ENCODE measurements at places on chromosomes 4 and X.

- no peak for DNase-seq
Measured at GRCh38 chr4:57195622-57196021, 85.4 kb upstream of the IGFBP7 start.

DNA sequence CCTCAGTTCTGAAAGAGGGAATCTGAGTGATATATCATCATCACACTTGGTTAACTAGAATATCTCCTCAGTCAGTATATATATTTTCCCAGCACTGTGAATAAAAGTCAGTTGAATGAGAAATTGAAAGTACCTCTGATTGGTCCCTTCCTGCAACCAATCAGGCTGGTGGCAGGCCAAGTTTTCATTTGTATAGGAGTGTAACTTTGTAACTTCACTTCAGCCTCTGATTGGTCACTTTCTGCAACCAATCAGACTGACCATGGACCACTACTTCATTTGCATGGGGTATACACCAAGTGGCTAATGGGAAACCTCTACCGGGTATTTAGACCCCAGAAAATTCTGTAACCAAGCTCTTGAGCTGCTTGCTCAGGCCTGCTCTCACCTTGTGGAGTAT is 2.0 kb upstream of the PGK1 start:
- DNase-seq, result no peak

DNA sequence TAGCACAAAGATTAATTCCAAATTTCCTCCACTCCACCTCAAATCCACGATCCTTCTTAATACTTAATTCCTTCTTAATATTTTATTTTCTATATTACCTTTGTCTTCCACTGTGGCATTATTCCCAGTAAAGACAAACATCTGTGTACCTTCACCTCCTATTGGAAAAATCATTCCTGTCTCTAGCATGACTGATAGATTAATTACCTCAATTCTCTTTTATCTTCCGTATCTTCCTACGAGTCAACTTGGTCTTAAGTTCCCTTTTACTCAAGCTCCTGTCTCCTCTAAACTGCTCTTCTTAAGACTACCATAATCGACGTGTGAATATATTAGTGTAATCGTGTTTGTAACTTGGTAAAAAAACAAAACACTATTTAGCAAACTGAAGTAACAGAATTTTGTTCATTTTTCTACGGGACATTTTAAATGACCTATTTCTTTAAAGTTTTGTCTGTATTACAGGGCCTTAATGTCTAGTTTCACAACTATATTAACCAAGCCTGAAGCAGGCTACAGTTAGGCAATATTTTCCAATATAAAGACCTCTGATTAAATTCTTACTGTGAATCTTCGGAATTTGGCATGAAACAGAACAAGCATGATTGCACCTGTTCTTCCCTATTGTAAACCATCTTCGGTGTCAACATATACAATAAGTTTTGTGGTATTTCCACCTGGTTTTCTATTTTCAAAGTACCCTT is 1.1 kb upstream of the USP38 start:
- no peak for DNase-seq

GRCh38 chrX:144801786-144802185 is 445.5 kb upstream of the SPANXN1 start:
- no peak for DNase-seq

DNA sequence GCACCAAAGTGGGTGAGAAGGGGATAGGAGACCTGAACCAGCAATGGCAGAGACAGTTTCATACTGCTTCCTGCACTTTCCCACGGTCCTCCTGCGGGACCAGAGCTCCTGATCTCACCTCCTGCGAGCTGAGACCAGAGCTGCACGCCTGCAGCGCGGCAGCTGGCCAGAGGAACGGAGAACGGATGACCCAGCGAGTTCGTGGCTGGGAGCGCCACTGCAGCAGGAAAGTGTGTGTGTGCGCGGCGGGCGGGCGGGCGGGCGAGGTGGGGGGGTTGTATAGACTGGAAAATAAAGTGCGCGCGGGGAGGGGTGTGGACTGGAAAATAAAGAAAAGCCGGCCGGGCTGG is 16.5 kb downstream of the MCF2 start:
- DNase-seq, result no peak

DNA sequence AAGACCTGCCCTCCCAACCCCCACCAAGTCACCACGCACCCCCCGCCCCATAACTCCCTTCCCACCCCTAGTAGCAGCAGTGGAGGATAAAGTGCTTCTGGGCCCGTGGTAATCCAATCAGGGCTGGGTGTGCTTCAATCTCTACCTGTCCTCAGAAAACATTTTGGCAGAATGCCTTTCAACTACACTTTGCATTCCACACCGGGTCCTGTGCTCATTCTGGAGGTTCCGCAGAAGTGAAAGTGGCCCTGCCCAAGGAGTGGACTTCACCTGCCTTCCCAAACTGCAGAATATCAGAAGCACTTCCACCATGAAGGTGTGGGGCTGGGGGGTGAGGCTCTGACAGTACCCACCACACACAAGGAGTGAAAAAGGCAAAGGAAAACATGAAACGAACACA is 322.3 kb downstream of the DHX15 start:
- DNase-seq, result no peak

DNA sequence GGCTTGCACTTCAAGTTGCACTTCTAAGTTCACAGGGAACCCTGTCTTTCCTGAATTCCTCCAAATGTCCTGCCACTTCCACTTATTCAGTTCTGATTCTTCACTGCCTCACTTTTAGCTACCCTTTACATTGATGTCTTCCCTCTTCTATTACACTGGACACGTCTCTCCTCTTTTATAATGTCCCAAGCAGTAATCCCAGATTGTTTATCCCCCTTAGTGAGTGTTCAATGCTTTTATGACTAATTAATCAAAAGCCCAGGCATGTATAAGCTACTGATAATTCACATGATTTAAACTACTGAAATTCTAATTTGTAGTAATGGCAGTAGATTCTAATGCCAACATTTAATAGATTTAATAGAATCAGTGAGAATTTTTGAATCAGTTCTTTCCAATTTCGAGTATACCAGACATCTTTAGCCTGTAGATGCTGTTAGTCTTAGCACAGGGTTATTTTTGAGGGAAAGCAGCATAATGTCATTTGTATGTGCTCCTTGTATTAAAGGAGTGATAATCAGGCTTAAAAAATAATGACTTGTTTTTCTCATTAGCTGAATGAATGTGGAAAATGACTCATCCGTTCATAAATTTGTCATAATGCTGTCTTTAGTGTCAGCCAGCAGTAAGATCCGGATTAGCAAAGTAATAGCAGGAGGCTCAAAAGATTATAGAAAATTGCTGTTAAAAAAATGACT is 703.1 kb downstream of the CENPC start:
- no peak for DNase-seq

- DNase-seq, result no peak
Measured at GRCh38 chrX:133980406-133980805, 5.0 kb downstream of the GPC3 start.

GRCh38 chr4:15702941-15703403 is at the start of gene BST1:
BST1 (plus strand) TSS chr4:15703065; CDS start chr4:15703145, 80 bp downstream.
- peak; percentile 82 for DNase-seq

DNA sequence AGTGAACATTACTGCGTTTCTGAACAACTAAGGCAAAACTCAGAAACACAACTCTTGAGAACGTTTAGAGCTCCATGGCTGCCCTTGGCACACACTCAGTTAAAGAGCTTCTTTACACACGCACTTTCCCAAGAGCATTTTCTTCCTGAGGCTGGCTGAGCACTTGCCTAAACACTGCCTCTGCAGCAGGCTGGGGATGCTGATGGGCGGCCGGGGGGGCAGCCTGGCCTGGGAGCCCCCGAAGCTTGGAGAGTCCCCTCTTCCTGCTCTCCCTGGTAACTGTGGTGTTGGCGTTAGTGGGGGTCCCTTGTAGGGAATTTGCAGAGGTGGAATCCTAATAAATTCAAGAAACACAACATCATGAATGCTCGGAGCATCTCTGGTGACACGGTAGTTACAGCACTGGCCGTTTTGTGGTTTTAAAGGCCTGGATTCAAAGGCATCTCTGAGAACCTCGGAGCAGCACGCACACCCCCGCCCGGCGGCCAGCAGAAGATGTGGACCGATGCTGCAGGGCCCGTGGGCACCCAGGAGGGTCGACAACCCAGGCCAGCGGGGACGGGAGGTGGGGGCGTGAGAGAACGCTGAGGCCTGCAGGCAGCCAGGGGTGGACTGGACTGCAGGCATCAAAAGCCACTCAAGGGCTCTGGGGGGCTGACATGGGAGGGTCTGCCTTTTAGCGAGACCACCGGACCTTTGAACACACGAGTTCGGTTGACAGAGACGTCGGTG is 45.4 kb downstream of the FGFRL1 start:
- peak; percentile 56 for DNase-seq

DNA sequence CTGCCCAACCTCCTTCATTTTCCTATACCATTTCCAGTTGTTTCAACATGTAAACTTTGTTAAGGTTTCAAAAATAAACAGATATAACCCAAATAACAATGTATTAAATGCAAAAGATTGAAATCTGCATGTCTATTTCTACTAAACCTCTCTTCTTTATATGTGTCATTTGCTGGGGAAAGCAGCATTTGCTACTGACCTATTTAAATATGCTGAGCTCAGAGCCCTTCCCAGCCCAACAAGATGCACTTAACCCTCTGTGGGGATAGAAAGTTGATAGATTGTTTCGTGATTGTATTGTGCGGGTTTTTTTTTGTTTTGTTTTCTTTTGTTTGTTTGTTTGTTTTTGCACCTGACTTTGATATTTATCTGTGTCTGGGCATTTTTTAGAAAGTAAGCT is 139.5 kb downstream of the UCHL1 start:
- no peak for DNase-seq

- DNase-seq, result no peak
Measured at GRCh38 chr4:152460488-152460887, 75.4 kb downstream of the FBXW7 start.

- no peak for DNase-seq
Measured at GRCh38 chr4:36267486-36268268, 13.7 kb upstream of the DTHD1 start.

GRCh38 chr4:56261027-56261426 is 126.3 kb downstream of the AASDH start:
- no peak for DNase-seq

- no peak for DNase-seq
Measured at GRCh38 chr4:185369731-185370130, 26.0 kb downstream of the LRP2BP start.

DNA sequence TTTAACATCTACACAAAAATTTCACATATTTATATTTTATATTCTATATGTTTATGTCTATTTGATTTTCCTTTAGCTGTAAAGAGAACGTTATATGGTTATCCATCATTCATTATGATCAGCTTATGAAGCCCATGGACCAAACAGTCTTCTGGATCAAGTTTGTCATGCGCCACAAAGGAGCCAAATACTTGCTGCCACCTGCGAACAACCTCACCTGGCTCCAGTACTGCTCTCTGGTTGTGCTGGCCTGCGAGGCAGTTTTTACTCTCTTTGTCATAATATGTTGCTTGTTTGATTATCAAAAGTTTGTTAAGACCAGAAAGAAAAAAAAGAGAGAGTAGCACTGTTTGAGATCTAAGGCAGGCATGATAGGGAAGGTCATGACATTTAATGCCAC is 38.2 kb downstream of the UGT2B7 start:
- DNase-seq, result no peak

DNA sequence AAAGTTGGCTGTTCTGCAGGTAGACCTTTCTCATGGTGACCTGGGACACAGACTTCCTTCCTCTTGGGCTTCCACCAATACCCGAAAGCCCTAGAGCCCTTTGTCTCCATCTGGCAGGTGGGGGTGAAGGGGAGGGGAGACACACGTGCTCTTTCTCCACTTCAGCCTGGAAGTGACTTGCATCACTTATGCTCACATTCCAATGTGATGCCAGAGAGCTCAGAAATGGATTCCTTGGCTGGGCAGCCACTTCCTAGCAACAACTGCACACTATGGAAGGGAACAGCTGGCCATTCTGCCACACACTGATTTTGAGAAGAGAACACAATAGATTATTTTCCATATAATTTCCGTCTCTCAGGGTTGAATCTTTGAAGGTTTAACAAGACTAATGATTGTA is 36.3 kb downstream of the C4orf51 start:
- DNase-seq, result no peak

DNA sequence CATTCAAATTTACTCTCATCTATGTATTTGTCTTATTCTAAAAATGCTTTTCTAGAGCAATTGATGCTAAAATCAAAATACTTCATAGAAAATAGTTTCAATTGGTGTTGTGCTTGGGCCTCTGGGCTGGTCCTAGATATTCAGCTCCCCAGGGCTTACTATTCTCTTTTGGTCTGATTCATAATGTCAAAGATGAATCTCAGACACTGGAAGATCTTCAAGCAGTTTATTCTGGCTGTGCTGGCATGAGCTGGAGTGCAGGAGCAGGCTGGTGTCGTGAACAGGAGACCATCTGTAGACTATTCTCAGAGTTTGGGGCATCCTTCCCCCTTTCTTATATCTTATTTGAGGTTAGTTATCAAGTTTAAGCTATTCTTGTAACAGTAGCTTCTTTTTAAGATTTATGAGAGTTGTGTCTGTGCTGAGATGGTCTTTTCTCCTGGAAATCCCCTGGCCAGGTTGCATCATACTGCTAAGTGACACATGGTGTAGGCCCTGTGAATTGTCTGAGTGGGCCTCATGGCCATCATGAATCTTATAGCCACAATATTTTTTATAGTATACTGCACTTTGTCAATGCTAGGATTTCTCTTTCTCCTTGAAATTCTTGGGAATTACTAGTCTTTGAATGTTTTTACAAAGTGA is 1624.0 kb upstream of the IGFBP7 start:
- no peak for DNase-seq

GRCh38 chr4:86831262-86832130 is 17.7 kb downstream of the SLC10A6 start:
- no peak for DNase-seq

DNA sequence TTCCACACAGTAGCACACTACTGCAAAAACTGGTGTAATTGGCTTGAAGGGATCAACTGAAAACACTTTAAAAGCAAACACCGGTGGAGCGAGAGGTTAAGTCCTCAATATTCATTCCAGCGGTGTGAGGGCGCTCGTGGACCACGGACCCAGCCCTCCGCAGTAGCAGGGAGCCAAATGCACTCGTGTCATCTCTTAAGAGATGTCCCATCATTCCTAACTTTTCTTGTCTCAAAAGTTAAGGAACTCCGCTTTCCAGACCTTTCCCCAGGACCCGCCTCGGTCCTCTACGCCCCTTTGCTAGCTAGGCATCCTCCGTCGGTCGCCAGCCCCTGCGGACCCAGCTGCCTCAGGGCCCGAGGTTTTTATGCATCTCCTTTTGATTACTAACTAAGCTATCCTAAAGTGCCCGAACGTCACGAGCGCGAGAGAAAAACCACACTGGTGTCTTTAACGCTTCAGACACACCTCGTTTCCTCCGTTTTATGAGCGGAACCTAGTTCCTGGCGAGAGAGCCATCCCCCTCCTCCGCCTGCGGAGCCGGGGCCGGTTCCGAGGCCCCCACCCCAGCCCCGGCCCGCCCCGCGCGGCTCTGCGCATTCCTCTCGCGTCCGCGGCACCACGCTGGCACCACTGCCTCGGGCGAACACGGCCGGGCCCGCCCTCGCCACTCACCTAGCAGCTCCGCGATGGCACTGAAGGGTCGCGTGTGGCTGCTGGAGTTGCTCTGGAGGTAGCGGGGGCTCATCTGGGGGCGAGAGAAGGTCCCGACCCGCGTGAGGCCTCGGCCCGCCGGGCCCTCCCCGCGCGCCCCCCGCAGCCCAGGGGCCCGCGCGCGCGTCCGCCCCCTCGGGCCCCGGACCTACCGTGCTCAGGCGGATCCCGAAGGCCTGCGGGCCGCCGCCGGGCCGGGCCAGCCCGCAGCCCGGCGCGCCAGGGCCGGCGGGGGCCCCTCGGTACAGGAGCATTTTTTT is 723 bp downstream of the MORC4 start:
- no peak for DNase-seq

GRCh38 chr4:122205687-122206086 is 53.6 kb downstream of the BLTP1 start:
- no peak for DNase-seq

GRCh38 chr4:152448038-152448707 is 87.7 kb downstream of the FBXW7 start:
- DNase-seq, result no peak

GRCh38 chr4:38615847-38616246 is 48.2 kb upstream of the KLF3 start:
- no peak for DNase-seq

Data from coronary artery (tissue), 2 donors.